NCI-H1092 treated with DMSO at 0.1 percent for 48 hours (cell line): ENCODE measurements at places on chromosomes 1 and 21.

DNA sequence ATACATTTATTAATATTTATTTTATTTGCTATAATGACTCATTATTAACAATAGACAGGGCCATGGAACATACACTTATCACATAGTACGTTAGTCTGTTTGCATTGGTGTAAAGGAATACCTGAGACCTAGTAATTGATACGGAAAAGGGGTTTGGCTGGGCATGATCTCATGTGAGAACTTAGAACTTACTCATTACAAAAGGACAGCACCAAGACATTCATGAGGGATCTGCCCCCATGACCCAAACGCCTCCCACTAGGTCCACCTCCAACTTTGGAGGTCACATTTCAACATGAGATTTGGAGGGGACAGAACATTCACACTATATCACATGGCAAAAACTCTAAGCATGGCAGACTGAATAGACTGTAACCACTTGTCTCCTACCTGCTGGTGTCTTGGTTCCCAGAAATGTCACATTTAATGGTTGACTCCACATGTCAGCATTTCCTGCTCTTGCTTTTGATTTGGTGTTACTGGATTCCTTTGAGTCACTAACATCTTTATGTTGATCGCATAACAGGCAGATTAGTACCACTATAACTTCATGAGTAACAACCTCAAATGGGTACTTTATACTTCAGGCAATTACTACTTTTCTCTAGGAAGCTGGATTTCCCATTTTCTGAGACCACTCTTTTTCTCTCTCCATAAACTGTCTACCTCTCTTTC lies 3.5 kb upstream of the C1orf116 start:
- no peak for DNase-seq

DNA sequence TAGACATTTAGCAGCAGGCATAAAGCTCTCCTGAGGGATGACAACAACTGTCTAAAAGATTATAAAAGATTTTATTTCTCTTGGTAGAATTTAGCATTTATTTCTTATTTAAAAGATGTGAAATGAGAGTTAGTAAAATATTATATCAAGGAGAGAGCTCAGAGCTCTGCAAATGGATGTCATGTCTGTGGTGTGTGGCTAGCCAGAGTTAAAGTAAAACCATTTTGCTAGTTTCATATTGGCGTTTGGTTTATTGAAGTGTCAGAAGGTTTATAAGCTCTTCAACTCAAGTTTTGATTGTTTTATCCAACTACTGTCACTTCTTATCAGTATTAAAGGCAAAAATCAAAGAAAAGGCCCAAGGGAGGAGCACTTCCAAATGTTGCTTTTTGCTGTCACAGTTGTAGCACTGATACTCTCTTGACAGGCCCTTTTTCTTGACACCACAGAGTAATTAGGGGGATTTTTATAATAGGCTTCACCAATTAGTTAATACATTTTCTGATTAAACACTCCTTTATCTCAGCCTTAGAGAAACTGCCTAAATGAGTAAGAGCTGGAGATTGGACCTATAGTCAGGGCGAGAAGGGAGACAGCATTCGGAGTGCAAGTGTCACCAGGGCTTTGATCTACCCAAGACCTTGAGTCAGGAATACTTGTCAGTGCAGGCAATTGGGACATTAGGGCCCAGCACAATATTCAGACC lies 233.9 kb downstream of the PTBP2 start:
- DNase-seq, result no peak

DNA sequence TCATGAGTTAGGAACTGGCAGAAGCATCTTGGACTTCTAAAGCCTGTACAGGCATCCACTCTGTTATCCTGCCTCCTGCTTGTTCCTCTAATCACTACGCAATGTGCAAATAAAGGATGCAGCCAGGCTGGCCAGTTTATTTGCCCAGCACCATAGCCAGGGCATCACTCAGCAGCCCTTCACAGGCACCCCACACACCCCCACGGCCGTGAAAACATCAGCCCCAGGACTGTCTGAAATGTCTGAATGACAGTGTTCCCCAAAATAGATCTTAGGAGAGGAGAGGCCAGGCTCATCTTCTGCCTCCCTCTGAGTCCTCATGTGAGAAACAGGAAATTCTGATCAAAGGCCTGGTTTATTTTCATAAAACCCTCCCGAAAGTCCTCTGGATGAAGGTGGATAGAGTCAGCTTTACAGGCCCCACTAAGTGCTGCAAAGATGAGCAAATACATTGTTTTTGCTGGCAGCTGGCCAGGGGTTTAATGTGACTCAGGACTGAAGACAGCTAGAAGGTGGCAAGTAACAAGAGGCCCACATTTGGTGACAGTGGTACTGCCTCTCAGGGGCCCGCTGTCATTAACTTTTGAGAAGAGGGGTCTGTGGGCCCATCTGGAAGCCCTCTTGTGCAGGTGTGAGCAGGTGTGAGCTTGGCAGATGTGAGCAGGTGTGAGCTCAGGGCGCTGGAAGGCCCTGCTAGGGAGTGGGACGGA lies 32.9 kb downstream of the GRHL3 start:
- DNase-seq, result no peak

DNA sequence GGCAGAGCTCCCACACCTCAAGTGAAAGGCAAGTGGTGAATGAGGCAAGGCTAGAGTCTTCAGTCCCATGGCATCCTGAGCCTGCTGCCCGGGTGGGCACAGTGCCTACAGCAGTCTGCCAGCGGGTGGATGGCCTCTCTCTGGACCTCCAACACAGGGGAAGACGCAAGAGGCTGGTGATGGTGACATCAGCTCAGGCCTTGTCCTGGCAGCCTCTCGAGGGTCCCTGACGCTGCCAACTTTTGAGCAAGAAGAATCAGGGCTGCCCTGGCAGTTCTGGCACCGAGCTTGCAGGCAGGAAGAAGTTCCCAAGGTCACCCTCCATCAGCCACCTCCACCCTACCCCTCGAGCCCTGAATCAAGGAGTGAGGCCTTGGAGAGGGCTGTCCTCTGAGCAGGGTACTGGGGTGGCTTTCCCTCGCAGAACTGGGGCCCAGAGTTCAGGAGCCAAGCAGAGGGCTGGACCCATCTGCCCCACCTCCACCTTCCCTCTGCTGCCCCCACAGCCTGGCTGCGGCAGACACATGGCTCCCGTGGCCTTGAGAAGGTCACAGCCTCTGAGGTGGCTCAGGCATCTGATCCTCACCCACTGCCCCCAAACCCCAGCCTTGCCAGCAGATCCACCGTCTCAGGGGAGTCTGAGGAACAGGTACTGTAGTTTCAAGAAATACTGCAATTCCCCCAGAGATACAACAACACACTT lies 5.8 kb downstream of the RAP1GAP start:
- DNase-seq, result no peak

DNA sequence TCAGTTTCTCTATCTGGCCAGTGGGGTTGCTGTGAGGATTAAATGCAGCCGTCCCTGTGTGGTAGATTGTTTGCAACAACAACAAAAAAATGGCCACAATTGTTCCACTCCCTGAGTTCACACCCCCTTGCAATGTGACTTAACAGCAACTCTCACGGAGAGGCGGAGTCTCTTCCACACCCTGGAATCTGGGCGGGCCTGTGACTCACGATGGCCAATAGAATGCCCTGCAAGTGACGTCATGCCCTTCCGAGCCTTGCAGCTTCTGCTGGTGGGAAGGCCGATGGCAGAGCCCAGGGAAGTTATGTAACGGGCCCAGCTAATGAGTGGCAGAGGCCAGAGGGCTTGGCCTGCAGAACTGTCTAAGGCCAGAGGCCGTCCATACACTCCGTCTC lies 87.9 kb downstream of the RIPK4 start:
- peak; percentile 55 for DNase-seq
